ENCODE measurements at places on chromosomes 1 and 21.

- peak; percentile 35 for DNase-seq
These were observed 280.5 kb upstream of the CAMK1G start for GRCh38 chr1:209302779-209303568.

DNA sequence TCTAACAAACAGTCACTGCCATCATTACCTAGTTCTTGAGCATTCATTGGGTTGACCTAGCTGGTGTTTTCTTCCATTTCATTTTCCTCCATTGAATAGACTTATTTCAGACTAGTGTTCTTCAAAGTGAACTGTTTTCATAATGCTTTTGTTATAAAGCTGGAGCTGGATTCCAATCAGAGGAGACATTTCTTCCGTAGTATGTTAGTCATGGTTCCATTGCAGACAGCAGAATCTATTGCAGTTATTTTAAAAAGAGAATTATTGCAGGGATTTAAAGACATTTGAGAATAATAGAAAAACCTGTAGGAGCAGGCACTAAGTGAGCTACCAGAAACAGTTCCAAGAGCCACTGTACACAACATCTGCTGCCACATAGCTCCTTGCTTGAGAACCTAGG, 50.0 kb downstream of the HHAT start:
- DNase-seq: no peak

- no peak for DNase-seq
These were observed 18.4 kb downstream of the MTX1 start for GRCh38 chr1:155226910-155227260.

DNA sequence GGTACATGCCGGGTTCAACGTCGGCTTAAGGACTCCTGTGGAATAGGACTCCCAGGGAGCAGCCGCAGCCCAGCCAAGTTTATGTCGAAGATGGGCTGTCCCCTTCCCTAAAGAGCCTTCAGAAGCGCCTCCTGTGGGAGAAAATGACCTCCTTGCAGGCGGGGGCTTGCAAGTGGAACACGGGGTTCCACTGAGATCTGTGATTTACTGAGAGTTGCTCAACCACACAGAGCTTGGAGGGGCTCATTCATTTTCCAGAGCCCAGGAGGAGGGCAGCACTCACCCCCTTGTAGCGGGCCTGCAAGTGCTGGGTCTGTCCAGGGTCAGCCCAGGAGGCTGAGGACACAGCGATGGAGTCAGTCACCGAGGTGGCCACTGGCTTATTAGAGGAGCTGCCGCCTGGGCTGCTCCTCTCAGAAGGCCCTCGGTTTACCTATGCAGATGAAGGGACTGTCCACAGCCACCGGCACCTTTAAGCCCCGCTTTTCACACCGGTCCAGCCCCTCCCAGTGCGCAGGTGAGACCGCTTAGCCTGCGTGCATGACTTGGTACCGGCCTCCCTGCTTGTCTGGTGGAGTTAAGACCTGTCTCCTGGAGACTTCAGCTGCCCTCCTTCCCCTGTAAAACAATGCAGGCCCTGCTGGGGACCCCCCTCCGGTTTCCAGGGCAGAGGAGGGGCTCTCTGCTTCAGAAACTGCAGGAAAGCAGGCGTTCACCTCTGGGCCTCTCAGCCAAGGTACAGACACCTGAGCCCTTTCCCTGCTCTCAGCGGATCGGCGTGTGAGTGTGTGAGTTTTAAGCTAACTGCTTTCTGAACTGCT, 57.5 kb downstream of the ATP5PO start:
- DNase-seq: no peak

DNA sequence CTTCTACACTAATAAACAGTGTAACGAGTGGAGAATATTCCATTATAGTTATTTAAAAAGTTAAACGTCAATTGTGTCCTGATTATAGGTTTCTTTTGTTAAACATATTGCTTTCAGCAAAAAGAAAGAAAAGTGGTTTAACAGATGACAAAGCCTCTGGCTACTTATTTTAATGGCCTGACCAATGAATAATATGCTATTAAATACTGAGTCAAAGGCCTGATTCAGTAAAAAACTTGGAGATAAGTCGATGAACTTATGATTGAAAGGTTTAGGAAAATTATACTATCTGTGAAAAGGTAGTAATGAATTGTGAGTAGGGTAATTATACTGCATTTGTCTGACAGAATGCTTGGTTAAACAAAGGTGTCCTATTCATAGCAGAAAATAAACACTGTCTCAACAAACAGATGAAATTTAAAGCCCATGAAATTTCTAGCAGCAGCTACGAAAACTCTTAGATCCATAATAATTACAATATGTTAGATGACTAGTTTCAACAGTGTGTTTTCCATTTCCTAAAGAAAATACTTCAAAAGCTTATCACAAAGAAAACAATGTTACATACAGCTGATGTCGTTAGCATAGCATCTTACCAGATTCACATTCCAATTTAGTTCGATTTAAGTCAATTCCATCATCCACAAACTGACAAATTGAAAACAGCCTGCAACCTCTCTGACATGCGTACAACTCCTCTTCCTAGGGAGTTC, 6.2 kb downstream of the TMEM59 start:
- peak; percentile 47 for DNase-seq

GRCh38 chr1:116460261-116460660, 87.2 kb downstream of the ATP1A1 start:
- DNase-seq: no peak

Measured in NCI-H1417 treated with DMSO at 0.1 percent for 48 hours (cell line).